Activated naive CD8-positive, alpha-beta T cell treated with anti-CD3 and anti-CD28 coated beads for 36 hours (primary cell): ENCODE measurements at places on chromosomes 16 and 17. TPM values are rescaled to one million over a fixed set of nuclear protein-coding genes. Genes with fewer than 3 reads are reported as not detected.
A peak's percentile ranks its signal among the peaks of the same experiment; 100 is the strongest.

Gene SLC25A10
- 41.0 TPM for total RNA-seq

- no peak for DNase-seq
These were observed 41.9 kb upstream of the KDM8 start for GRCh38 chr16:27161398-27161797.

DNA sequence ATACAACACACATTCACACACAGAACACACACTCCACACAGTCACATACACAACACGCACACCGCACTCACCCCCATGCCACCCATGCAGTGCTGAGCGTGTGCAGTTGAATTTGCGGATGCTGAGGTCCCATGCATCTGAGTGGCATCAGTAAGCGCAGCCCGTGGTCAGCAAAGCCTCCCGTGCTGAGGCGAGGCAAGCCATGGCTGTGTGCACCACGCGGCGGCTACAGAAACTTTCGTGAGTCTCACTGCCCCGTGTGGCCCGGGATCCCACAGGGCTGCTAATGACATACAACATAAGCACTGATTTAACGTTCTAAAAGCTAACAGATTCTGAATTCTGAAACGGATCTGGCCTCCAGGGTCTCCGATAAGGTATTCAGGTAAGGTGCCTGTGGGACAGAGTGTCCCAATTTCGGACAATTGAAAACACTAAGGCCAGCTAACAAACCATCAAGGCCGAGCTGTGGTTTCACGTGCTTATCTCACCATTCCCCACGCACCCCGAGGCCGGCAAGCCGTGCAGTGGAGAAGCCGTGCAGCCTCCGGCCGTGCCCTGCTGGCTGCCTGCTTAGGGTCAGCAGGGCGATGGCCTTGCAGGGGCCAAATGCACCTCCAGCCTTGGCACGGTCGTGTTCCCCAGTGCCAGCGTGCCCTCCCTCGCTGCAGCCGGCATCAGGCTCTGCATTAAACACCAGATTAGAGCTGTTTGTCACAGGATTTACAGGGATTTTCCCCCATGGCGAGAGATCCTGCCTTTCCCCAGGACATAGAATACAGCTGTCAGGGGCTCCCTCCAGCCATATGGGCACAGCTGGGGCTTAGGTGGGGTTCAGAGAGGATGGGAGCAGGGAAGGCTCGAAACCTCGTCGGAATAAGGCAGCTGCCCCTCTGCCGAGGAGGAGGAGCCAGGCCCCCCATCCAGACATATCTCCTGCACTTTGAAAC lies 191.7 kb downstream of the C16orf95 start:
- no peak for DNase-seq

DNA sequence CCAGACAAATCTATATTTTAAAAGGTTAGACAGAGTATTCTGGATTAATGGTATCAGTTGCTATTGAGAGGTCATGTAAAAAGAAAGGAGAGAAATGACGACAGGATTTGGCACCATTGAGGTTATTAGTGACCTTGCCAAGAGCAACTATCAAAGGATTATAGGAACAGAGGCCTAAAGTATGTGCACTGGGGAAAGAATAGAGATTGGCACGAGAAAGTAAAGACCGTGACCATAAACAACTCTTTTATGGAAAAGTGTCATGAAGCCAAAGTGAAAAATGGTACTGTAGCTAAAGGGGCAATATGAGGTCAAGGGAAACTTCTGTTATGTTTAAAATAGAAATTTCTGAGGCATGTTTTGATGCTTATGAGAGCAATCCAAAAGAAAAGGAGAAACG lies 115.2 kb upstream of the KIF2B start:
- DNase-seq, result no peak

DNA sequence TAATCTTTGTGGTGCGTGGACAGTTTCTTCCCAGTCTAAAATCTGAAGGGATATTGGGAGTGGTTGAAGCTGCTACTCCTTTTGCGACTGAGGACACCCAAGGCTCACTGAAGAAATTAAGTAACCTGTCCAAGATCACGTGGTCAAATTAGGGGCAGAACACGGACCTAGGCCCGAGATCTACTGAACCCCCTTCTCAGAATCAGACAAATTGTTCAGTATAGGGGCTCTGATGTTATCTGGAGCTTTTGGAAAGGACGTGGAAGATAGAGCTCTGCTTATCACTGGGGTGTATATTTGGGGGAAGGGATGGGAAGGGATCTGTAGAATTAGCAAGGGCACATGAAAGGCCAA lies 857 bp downstream of the TANGO6 start:
- no peak for DNase-seq

Gene DLG4
- 9.8 TPM for total RNA-seq

- DNase-seq, result no peak
These were observed 245 bp downstream of the TMEM256 start for GRCh38 chr17:7403727-7403976.

Gene KIF18B
- 36.7 TPM for total RNA-seq

Gene VTN
- 0.22 TPM for total RNA-seq

DNA sequence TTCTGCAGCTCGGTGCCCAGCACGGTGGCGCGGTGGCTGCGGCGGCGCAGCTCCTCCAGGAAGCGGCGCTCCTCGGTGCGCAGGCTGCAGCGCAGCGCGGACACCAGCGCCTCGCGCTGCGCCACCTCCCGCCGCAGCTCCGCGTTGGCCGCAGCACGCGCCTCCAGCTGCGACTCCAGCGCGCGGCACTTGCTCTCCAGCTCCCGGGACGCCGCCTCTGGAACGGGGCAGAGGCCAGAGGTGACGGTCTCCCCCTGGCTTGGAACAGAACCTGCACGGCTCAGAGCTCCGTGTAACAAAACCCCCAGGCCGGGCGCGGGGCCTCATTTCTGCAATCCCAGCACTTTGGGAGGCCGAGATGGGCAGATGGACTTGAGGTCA lies 13.2 kb upstream of the CLUH start:
- peak; percentile 54 for DNase-seq

- peak; percentile 77 for DNase-seq
These were observed 1.2 kb upstream of the FGF11 start for GRCh38 chr17:7437950-7438614.

GRCh38 chr17:57612202-57613071 lies 132.7 kb downstream of the CCDC182 start:
- DNase-seq, result no peak

DNA sequence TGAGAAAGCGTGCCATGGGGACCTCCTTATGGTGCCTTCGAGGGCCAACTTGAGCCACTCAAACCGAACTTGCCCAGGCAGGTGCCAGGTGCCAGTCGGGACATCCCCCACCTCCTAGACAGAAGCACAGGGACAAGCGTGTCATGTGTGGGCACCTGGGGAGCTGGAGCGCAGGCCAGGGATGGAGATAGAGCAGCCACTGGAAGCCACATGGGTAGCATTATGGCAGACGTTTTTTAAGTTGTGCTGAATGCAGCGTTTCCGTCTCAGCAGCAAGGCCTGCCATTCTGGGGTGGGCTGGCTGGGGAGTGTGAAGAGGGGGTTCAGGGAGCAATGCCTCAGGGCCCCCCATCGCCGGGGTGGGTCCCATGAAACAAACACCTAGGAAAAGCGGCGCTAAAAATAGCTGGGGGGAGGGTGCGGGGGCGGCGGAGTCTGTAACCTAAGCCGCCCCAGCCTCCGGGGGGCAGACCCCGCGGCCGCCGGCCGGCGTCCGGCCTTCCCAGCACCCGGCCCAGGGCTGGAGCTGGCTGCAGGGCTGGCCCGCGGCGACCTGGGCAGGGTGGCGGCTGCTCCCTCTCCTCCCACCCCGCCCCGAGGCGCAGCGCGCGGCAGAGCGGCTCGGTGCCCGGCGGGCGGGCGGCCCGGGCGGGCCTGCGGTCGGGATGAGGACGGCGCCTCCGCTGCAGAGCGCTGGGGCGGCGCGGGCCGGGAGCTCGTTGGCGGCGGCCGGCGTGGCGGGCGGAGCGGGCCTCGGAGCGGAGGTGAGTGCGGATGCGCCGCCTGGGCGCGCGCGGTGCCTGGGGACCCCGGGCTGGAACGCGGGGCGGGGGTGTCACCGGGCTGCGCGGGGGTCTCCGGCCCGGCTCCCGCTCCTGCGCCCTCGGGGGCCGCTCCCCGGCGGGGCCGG lies at the start of gene ZNF469:
Gene ZNF469, plus strand, starts transcription at position 469 of the 910 bp plus-strand sequence. CDS start 44,512 bp downstream, outside the sequence.
- no peak for DNase-seq

DNA sequence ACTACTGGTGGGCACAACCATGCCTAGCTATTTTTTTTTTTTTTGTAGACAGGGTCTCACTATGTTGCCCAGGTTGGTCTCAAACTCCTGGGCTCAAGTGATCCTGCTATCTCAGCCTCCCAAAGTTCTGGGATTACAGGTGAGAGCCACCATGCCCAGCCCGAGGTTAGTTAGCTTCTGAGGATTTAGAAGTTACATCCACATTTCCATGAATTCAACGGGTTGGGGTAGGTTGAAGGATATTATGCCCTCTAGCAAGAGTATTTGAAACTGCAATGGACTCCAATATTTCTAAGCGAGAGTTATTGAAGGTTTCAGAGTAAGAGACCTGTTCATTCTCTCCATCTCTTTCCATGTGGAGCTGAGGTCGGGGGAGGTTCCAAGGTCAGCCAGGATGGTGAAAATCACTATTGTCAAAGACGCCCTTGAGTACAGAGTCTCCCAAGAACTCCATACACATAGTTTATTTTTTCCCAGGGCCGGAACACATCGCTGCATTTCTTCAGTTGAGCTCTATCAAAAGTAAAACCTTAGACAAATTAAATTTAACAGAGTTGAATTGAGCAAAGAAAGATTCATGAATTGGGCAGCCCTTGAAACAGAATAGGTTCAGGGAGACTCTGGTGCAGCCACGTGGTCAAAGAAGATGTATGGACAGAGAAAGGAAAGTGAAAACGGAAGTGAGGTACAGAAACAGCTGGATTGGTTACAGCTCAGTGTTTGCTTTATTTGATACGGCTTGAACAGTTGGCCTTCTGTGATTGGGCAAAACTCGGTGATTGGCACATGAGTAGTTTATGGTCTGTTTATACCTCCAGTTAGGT lies 19.0 kb upstream of the ITPRIPL2 start:
- DNase-seq, result no peak

Gene KRTAP16-1
- not detected for total RNA-seq
